ENCODE measurements at places on chromosomes 1 and 21.

- no peak for DNase-seq
Measured at GRCh38 chr1:177351361-177352108, 180.8 kb downstream of the BRINP2 start.

GRCh38 chr1:3317456-3317855 is 137.0 kb upstream of the ARHGEF16 start:
- no peak for DNase-seq

DNA sequence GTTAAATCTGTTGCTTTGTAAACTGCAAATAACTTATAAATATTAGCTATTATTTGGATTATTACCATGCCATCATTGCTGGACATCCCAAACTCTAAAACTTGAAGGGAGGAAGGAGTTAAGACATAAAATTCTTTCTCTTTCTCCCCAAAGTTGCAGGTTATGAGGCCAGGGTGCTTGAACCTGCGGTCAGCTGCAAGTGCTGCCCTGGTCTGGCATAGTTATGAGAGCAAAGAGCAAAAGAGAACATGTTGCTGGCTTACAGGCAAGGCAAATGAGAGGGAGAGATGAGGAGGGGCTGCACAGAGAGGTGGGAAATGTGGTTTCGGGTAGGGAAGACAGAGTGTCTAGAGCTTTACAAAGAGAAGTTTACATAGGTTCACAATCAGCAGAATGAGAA is 30.8 kb downstream of the GADD45A start:
- DNase-seq, result no peak

- DNase-seq, result peak; percentile 29
Measured at GRCh38 chr1:18820791-18821641, 38.4 kb downstream of the TAS1R2 start.

DNA sequence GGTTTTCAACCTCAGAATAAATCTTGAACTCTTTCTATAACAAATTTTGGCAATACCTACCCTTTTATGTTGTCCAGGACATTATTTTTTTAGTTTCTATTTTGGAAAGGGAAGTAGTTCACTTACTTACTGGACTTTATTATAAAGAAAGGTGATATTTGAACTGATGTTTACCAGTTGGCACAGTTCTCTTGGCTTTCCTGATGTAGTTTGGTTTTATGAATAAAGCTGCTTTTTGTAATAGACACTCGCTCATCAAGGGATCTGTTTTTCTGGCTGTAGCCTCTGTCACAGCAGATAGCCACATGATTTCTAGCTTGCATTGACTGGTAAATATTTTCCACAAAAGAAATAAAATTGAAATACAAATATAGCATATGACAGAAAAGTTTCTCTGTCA is 40.9 kb upstream of the METTL18 start:
- no peak for DNase-seq

DNA sequence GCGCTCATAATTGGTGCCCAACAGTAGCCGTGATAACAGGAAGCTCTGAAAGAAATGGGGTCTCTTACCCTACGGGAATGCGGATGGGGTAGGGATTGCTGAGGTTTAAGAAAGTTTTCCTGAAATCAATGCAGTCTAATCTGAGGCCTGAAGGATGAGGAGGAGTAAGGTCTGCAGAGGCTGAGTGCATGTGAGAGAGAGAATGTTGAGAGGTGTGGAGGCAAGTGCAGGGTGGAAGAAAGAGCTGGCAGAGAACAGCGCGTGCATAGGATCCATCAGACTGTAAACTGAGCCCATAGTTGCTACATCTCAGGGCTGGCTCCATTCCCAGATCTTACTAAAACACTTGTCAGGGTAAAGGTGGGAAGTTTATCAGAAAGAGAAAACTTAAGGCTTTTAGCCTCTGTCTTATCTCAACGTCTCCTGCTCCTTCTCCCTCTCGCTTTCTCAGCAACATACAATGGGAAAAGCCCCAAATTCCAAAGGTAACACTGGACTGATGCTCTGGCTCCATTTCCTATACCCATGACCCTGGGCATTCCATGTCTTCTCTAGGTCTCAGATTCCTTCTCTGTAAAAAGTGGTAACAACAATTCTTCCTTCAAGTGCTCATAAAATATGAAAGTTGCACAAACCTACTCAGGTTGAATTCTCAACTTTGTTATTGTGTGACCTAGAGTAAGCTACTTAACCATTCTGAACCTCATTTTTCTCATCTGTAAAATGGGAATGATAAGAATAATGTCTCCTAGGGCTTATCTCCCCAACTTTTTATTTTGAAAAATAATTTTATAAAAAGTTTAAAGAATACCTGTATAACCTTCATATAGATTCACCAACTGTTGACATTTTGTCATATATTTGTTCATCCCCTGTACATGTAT is 75.2 kb downstream of the SH3GLB1 start:
- no peak for DNase-seq

DNA sequence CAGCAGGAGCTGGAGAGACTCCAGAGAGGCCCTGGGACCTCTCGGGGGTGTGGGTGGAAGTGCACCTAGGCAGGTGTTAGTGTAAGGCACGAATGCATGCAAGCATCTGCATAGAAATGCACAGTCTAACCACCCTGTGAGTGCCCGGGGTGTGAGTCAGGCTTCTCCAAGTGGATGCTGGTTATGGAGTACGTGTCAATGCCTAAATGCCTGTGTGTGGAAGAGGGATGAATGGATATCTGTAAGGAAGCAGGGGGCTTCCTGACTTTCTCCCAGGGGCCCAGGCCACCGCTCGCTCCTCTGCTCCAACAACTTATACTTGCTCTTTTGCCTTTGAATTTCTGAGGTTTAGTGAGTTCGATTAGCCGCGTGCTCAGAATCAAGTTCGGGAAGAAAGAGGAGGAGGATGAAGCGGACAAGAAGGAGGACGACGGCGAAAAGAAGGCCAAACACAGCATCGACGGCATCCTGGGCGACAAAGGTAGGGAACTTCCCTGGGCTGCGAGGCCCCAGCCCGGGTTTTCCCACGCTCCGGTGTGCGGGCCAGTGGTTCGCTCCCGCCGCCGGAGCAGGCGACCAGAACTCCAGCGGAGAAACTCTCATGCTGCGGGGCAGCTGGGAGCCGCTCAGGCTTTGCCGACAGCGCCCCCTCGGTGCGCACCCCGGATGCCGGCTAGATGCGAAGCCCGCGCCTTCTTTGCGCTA is 5.4 kb downstream of the PAX7 start:
- DNase-seq, result no peak

DNA sequence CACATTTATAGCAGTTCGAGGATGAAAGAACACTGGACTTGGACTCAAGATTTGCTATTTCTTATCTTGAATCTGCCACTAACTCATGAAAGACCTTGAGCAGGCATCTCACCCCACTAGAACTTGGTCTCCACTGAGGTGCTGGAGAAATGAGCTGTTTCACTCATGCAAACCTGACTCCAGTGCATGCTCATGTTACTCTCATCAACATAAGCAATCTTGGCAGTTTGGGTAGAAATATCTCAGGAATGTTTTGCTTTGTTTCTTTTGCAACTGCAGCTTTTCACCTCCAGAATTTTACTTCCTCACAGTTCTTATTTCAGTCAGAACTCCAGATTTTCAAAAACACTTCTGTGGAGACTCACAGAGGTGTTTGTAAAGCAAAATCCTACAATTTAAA is 46.2 kb upstream of the DAB1 start:
- no peak for DNase-seq

DNA sequence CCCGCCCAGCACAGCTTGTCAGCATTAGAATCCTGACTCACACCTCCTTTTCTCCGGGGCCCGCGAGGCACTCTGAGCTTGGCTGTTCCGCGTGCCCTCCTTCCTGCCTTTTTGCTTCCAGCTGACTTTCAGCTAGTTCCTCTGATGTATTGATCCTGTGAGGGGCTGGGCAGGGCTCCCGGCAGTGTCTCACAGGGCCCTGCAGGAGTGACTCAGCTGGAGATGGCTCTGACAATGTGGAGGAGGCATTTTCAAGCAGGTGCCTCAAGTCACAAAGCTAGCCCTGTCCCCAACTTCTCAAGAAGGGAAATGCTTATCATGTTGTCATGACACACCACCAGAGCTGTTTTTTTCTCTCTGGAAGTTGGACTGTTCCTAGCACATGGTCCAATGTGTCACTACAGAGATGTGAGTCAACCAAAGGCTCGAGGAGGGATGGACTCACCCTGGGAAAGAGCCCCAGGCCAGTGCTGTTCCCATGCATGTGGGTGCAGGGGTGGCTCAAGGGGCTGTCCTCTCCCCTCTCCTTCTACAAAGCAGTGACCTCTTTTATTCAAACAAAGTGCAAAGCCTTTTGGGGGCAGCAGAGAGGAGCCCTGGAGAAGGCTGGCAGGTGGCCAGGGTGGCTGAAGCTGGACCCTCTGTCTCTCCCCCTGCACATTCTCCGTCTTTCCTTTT is 30.6 kb downstream of the SYT6 start:
- DNase-seq, result no peak

- DNase-seq, result no peak
Measured at GRCh38 chr1:26799479-26800142, 11.9 kb downstream of the PIGV start.

- DNase-seq, result no peak
Measured at GRCh38 chr1:166999500-167000055, 10.5 kb downstream of the MAEL start.

DNA sequence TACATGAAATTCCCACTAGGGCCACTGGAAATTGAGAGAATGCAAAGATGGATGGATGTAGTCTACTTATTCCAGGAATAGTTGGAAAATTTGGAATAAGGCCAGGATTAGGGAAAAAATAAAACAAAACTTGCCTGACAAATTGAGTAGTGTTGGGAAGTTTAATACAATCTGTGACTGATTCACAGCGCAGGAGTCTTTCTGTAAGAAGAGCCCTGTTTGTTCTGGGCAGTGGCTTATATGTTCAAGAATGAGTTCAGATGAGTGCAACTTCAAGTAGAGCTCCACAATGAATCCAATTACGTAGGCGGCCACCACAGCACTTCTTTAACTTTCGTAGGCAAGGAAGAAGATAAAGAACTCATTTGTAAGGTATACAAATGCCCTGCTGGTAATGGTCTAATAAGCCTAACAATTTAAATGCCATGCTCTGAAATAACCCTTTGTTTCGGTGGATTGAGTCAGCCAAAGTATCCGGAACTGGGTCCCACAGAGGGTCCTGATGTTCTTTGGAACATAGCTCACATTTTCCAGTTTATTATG is 47.1 kb upstream of the KCNE1 start:
- DNase-seq, result no peak

GRCh38 chr1:231108516-231109302 is 53.1 kb upstream of the TRIM67 start:
- no peak for DNase-seq

DNA sequence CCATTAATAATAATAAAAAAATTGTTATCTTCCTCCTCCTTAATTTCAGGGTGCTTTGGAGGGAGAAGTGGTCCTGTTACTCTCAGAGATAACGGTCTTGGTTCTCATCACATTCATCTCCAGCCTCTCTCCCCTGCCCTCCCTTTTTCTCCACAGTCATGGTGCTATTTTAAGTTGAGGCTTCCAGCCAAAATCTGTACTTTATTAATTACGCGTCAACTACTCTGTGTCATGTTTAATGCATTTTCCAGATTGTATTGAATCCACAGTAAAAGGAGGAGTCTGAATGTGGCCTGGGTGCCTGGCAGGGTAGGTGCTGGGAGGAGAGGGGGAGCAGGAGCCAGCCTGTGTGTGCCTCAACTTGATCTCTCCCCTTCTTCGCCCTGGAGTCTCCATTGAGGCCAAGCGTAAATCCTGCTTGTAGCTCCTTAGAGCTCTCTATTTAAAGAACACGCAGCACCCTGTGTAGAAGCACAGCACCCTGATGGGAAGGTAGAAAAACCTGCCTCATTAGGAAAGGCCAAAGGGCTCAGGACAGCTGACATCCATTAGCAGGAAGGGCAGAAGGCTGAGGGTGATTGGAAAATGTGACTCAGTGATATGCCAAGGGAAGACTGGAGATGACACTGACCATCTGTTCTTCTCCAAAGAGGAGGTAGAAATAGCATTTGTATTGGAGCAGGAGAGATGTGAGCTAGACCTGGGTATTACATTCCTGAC is 82.4 kb downstream of the PLXNA2 start:
- DNase-seq, result no peak

DNA sequence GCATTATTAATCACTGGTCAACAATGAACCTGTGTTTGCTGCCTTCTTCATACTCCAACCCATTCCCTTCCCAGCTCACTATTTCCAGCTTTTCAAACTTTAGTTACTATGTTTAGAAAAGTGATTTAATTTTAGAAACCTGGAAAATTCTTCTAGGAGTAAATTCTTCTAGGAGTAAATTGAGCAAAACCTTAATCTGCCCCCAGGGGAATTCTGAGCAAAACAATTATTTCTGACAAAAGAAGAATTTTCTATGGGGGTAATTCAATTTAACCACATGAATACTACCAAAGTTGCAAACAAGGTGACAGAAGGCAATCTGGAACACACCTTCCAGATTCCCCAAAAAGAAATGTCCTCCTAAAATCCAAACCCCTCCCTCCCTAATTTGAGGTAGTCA is 1.8 kb downstream of the LUZP1 start:
- no peak for DNase-seq

DNA sequence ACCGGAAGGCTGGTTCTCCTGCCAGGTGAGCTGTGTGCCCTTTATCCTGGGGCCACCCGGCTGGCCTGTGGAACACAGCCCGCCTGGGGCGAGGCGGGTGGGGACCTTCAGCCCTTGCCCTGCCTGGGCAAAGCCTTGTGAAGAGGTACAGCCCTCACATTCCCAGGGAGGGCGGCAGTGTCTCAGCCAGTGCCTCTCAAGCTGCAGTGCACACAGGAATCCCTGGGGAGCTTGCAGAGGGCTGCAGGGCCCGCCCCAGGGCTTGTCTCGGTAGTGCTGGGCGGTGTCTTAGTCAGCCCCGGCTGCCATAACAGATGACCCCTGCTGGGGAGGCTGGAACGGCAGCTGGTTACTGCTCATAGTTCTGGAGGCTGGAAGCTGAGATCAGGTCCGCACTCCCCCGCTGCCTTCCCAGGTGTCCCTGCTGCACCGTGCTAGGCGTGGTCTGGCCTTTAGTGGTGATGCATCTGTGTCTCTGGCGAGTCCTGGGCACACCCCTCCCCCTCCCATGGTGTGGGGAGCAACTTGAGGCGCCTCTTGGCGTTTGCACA is 12.6 kb downstream of the DFFB start:
- no peak for DNase-seq

GRCh38 chr1:35505911-35506798 is 51.0 kb downstream of the KIAA0319L start:
- no peak for DNase-seq

GRCh38 chr21:27771938-27772483 is 805.1 kb upstream of the ADAMTS5 start:
- DNase-seq, result no peak

- no peak for DNase-seq
Measured at GRCh38 chr1:118486199-118486598, 301.2 kb upstream of the SPAG17 start.
